ENCODE measurements at places on chromosomes 4 and X.
A peak's percentile ranks its signal among the peaks of the same experiment; 100 is the strongest.

DNA sequence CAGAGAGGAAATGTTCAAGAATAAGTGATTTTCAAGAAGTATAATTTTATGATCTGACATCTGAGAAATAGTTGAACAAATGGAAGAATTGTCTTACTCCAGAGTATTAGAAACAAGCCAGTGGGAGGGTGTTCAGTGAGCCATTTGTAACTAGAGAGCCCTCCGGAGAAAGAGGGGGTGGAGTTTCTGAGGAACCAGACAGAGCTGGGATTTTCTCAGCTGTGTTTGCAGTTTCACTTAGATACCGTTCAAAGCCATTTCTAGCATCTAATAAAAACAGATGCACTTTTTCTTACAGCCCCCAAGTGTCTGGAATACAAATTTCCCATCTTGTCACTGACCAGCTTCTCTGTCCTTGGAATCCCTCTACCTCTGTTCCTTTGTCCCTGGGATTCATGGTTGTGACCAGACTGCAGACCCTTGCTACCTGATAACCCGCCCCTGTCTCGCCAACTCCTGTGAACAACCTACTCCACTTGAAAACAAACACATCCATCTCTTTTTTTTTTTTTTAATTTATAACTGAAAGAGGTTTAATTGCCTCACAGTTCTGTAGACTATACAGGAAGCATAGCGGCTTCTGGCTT, 132.8 kb upstream of the KLF3 start:
- peak; percentile 22 for DNase-seq

DNA sequence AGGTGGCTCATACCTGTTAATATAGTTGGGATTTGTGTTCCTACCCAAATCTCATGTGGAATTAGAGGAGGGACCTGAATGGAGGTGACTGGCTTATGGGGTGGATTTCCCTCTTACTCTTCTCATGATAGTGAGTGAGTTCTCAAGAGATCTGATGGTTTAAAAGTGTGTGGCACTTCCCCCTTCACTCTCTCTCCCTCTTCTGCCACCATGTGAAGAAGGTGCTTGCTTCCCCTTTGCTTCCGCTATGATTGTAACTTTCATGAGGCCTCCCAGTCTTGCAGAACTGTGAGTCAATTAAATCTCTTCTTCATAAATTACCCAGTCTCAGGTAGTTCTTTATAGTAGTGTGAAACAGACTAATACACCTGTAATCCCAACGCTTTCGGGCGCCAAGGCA, 28.3 kb upstream of the WDR19 start:
- no peak for DNase-seq

- DNase-seq = no peak
These were observed 25.6 kb downstream of the IQSEC2 start for GRCh38 chrX:53255738-53256191.

- no peak for DNase-seq
These were observed 13.8 kb downstream of the FRYL start for GRCh38 chr4:48766131-48766792.

DNA sequence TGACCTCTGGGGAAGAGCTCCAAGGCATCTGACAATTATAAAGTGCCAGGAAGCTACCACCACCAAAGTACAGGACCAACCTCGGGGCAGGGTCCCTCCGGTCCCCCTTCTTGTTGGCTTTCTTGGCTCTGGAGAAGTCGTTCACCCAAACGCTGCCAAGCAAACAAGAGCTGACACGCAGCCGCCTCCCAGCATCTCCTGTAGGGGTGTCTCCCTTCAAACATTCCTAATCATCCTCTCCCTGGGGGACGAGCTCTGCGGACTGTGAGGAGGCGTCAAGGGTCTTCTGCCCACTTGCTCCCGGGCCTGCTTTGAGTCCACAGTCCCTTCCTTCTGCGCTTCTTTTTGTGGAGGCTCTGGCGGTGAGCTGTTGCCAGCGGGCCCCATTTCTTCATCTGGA, 158.9 kb upstream of the MAB21L2 start:
- DNase-seq = no peak

GRCh38 chrX:110180928-110181310, 137.0 kb downstream of the AMMECR1 start:
- DNase-seq = peak; percentile 22

DNA sequence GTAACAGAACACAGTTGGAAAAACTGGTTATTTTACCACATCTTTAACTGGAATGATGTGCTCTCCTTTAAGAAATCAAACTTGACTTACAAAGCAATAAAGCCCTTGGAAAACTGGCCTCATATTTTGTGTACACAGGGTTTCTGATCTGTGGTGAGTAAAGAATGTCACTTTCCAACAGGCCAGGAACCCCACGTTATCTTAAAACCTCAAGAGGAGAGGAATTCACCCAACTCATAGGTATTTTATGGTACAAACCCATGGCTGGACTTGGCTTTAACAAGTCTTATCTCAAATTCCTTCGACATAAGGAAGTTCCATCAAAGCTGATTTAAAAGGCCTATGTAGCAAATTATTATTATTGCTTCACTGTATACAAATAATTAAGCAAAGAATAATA, 1735.1 kb downstream of the PCDH7 start:
- DNase-seq = no peak

DNA sequence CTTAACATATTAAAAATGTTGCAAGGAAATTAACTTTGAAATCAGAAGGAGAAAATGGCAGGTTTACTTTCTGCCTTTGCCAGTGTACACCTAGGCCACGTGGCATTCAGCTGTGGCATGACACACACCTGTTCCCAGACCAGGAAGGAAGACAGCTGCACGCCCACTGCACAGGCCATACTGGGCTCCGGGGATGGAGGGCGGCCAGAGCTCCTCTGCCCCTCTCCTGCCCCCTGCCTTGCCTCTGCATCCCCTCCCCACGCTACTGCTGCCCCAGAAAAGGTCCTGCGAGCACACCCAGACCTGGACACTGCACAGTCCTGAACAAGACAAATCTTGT, 68.4 kb downstream of the GATB start:
- no peak for DNase-seq

- DNase-seq = no peak
These were observed 111.2 kb upstream of the PDE5A start for GRCh38 chr4:119739796-119740195.

DNA sequence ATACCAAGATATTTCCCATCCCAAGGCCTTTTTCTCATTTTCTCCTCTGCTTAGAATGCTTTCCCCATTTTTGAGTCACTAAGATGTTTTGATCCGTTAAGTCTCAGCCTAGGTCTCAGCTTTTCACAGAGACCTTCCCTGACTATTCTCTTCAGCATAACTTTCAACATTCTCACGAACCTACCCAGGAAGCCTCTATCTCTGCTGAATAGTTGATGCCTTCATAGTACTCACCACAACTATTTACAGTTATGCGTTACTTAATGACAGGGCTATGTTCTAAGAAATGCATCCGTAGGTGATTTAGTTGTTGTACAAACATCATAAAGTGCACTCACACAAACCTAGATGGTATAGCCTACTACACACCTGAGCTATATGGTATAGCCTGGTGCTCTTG, 64.5 kb downstream of the ARL9 start:
- no peak for DNase-seq

- DNase-seq = no peak
These were observed 92.1 kb upstream of the SFRP2 start for GRCh38 chr4:153880983-153881382.

- DNase-seq = no peak
These were observed 79.6 kb downstream of the AFF2 start for GRCh38 chrX:148580016-148580415.

- DNase-seq = no peak
These were observed 35.5 kb upstream of the IQSEC2 start for GRCh38 chrX:53316860-53317237.

DNA sequence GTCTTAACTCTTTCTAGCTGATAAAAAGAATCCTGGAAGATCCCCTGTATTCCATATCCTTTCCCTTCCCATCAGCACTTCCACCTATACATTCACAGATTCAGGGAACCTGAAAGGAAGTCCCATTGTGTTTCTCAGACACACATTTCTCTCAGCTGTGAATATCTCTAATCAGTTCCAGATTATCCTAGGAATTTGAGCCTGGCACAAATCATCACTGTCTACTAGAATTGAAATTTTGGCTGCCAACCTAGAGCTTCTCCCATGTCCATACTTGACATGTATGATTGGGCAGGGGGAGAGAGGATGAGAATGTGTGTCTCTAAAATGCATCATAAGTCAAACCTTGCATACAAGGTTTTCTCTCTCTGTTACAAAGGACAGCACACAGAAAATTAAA, 53.1 kb downstream of the NDST3 start:
- DNase-seq = no peak

DNA sequence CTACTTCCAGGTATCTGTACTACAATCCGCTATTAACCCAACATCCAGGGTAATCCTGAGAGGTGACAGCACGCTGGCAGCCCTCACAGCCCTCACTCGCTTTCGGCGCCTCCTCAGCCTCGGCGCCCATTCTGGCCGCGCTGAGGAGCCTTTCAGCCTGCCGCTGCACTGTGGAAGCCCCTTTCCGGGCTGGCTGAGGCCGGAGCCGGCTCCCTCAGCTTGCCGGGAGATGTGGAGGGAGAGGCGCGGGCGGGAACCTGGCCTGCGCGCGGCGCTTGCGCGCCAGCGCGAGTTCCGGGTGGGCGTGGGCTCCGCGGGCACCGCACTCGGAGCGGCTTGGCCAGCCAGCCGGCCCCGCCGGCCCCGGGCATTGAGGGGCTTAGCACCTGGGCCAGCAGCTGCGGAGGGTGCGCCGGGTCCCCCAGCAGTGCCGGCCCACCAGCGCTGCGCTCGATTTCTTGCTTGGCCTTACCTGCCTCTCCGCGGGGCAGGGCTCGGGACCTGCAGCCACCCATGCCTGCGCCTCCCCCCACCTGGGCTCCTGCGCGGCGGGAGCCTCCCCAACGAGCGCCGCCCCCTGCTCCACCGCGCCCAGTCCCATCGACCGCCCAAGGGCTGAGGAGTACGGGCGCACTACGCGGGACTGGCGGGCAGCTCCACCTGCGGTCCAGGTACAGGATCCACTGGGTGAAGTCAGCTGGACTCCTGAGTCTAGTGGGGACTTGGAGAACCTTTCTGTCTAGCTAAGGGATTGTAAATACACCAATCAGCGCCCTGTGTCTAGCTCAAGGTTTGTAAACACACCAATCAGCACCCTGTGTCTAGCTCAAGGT, 87.3 kb downstream of the PRSS12 start:
- DNase-seq = no peak

- peak; percentile 52 for DNase-seq
These were observed 544.0 kb upstream of the AMOT start for GRCh38 chrX:113384628-113385027.

- peak; percentile 37 for DNase-seq
These were observed 6.1 kb upstream of the ABRAXAS1 start for GRCh38 chr4:83490876-83491450.

DNA sequence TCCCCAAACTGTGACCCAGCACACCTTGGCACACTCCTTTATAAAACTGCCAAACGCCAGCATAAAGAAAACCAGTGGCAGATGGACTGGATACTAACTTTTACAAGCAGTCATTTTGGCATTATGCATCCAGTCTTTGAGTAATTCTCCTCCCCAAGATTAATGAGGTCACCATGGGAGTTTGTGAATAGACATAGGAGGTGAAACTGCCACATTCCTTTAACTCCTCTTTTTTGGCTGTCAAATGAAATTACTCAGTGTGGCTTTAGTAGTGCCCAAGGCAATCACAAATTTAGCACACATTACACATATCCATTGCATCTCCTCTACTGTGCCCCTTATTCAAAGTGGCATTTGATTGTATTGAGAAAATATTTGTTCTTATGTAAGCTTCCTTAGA, 315.3 kb upstream of the FGF13 start:
- peak; percentile 5 for DNase-seq

Data from fibroblast of lung (primary cell).